Hindlimb muscle (tissue), 1 donor: ENCODE measurements at places on chromosomes 2 and 18.

GRCh38 chr2:112636605-112637288 is 9.0 kb upstream of the SLC20A1 start:
- no peak for DNase-seq

DNA sequence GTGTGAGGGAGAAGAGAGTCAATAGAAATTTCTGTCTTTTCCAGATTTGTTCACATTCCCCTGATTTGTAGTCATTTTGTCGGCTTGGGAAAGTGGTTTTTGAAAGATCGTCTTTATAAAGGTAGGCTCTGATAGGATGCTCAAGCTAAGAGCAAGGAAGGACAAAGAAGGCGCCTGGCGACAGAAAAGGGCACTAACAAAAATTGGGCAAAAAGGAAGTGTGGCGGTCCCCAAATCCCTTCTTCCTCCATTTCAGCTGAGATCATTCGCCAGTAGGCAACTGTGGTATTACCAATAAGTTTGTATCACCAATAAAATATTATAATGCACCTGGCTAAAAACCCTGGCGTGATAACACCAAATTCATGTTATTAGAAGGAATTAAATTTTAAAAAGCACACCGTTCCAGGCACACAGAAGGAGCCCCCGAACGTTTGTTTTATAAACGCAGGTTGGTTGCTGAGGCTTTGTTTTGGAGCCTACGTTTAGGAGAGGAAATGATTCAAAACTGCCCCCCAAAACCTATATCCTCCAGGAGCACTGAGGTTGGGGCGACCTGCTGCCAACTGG is 756 bp upstream of the PTPN4 start:
- DNase-seq = no peak

DNA sequence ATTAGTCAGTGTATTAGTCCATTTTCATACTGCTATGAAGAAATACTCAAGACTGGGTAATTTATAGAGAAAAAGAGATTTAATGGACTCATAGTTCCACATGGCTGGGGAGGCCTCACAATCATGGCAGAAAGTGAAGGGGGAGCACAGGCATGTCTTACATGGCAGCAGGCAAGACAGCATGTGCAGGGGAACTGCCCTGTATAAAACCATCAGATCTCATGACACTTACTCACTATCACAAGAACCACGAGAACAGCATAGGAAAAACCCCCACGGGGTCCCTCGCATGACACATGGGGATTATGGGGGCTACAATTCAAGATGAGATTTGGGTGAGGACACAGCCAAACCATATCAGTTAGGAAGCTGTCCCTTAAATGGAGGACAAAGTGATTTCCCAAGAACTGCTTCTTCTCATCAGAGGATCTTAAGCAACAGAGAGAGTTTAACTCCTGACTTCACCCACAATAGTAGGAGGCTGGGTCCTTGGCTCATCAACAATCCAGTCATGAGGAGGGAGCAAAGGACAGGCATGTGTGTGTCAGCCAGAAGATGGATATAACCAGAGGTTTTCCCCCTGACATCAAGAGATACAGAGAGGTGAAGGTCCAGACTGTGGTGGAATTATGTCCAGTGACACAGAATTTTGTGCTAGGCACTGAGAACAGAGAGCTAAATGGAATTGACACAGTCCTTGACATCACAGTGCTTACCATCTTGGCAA is 203.8 kb upstream of the SH3BP4 start:
- DNase-seq = no peak

- no peak for DNase-seq
Measured at GRCh38 chr2:3481736-3482362, 37.5 kb downstream of the ADI1 start.
